ENCODE measurements at places on chromosomes 7 and 10. TPM values are rescaled to one million over a fixed set of nuclear protein-coding genes. Genes with fewer than 3 reads are reported as not detected.

DNA sequence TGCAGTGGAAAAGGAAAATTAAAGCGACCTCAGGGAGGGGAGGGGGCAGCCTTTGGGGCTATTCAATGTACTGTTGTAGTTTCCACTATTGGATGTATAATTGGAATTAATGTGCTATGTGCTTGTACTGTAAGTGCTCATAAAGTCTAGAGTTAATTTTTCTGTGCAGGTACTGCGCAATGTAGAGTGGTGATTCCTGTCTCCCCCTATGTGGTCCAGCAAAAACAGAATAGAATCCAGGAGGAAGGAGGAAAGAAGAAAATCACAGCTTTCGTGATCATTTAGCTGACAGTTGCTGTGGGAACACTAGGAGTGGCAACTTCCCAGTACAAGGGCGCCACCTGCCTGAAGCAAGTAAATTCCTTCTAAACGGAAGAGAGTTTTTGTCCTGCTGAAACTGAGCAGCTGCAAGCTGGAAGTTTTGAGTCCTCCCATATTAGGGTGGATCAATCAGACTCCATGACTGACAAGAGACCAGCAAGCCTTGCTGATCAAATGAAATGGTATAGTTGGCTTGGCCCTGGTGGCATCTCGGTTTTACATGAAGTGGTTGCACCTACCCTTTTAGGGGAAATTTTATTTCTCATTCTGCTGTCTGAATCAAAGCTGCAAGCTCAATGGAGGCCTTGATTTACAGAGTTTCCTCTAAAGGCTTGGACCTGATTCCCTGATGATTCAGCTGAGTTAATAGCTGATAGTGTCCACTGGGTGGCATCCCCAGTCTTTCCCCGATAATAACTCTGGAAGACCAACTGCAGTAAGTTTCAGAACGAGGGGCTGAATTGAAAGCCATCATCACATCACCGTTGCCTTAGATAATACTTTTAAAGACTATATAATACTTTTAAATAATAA lies 299.8 kb downstream of the HGF start:
- H3K4me1 ChIP-seq, result no peaks in the 10 kb centered on the region
- H3K27me3 ChIP-seq, result no peaks in the 10 kb centered on the region
- H3K36me3 ChIP-seq, result no peaks in the 10 kb centered on the region
- no peak overlapping the region for H3K4me3 ChIP-seq
- no peak overlapping the region for H3K27ac ChIP-seq

GRCh38 chr10:58735087-58735486 lies 222.4 kb downstream of the BICC1 start:
- no peaks in the 10 kb centered on the region for H3K27me3 ChIP-seq
- DNase-seq, result no peak
- peak overlapping the region; percentile 40 for H3K4me3 ChIP-seq
- peaks cover 10% of the 10 kb centered on the region for H3K4me1 ChIP-seq
- no peaks in the 10 kb centered on the region for H3K36me3 ChIP-seq

DNA sequence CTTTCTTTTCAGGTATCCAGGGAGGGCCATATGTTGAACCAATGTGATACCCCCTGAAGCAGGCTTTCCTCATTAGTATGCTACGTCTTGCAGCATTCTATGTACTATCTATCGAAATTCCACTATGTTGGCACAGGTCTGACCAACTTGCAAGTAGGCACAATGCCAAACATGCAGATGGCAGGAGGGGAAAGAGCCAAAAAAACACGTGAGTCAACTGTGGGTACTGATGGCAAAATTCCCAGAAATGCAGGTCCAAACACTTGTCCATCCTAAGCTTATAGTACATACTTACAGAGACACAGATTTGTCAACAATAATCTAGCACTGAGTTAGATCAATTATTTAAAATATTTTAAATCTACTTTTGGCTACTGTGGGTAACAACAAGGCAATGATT lies 394.9 kb downstream of the DGKB start:
- H3K36me3 ChIP-seq, result no peaks in the 10 kb centered on the region
- H3K27me3 ChIP-seq, result no peaks in the 10 kb centered on the region
- H3K27ac ChIP-seq, result no peak overlapping the region
- H3K4me1 ChIP-seq, result no peaks in the 10 kb centered on the region
- no peak for DNase-seq
- no peak overlapping the region for H3K4me3 ChIP-seq

GRCh38 chr7:79292834-79293233 lies 160.6 kb downstream of the MAGI2 start:
- no peaks in the 10 kb centered on the region for H3K4me1 ChIP-seq
- H3K36me3 ChIP-seq, result no peaks in the 10 kb centered on the region
- H3K27me3 ChIP-seq, result no peaks in the 10 kb centered on the region
- H3K27ac ChIP-seq, result no peak overlapping the region
- no peak for DNase-seq

- peaks cover 52% of the 10 kb centered on the region for H3K4me1 ChIP-seq
- DNase-seq, result no peak
- no peak overlapping the region for H3K27ac ChIP-seq
Measured at GRCh38 chr7:128744366-128744905, 5.3 kb downstream of the CALU start.

DNA sequence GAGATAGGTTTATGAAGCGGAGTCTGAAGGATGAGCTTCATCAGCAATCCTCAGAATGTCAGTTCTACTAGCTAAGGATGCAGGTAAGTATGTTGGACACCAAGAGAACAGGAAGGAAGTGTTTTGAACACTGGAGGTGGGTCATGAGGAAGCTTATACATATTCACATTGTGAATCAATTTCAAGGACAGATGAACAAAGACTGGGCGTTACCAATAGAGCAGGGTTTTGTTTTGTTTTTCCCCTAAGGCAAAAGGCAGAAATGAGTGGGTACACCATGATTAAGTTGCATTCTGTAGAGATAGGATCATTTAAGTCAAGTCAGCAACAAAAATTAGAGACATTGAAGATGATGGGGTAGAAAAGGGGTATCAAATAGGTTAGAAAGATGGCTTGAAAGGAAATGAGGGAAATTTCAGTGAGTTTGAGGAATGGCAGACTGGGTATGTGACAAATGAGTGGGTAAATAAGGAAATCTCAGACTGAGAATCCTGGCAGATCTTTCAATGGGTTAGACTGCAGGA lies 51.7 kb downstream of the MEST start:
- no peak for DNase-seq
- H3K4me3 ChIP-seq, result no peak overlapping the region
- H3K27ac ChIP-seq, result no peak overlapping the region

DNA sequence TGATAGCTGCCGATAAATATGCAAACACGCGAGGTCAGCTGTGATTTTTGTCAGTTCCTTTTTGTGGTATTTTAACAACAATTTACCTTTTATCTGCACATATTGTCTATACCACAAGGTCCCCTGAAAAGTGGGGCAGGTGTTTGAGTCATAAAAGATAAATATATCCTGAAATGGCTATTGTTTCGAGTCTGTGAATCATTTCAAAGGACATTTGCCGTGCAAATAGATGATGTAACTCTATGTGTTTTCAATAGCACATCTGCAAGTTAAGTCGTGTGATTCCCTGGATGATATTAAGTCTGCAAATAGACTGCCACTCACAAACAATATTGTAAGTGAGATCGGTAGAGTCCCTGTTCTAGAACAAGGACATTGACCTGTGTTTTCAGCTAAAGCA lies 193.0 kb upstream of the PITRM1 start:
- no peaks in the 10 kb centered on the region for H3K4me1 ChIP-seq
- H3K27me3 ChIP-seq, result no peaks in the 10 kb centered on the region
- H3K36me3 ChIP-seq, result no peaks in the 10 kb centered on the region
- H3K27ac ChIP-seq, result no peak overlapping the region

- H3K4me3 ChIP-seq, result no peak overlapping the region
- H3K27ac ChIP-seq, result no peak overlapping the region
- DNase-seq, result no peak
- no peaks in the 10 kb centered on the region for H3K4me1 ChIP-seq
Measured at GRCh38 chr7:156703773-156704482, 63.4 kb downstream of the RNF32 start.

DNA sequence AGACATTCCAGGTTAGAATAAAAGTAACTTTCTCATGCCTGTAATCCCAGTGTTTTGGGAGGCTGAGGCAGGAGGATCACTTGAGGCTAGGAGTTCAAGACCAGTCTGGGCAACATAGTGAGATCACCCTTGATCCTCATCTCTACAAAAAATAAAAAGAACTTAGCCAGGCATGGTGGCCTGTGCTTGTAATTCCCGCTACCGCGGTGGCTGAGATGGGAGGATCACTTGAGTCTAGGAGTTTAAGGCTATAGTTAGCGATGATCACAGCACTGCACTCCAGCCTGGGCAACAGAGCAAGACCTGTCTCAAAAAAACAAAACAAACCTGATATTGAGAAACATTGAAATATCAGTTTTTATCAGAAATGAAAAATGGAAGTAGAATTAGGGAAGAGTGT lies 4.6 kb downstream of the TET1 start:
- no peak overlapping the region for H3K4me3 ChIP-seq
- no peaks in the 10 kb centered on the region for H3K27me3 ChIP-seq
- H3K27ac ChIP-seq, result no peak overlapping the region
- no peaks in the 10 kb centered on the region for H3K36me3 ChIP-seq
- DNase-seq, result no peak
- H3K4me1 ChIP-seq, result peaks cover 6% of the 10 kb centered on the region

GRCh38 chr7:81770728-81771223 lies 929 bp upstream of the HGF start:
- H3K36me3 ChIP-seq, result no peaks in the 10 kb centered on the region
- H3K4me1 ChIP-seq, result peaks cover 7% of the 10 kb centered on the region
- H3K4me3 ChIP-seq, result peak overlapping the region; percentile 76
- no peak for DNase-seq

- no peaks in the 10 kb centered on the region for H3K4me1 ChIP-seq
- H3K36me3 ChIP-seq, result no peaks in the 10 kb centered on the region
- no peak overlapping the region for H3K4me3 ChIP-seq
- no peaks in the 10 kb centered on the region for H3K27me3 ChIP-seq
Measured at GRCh38 chr7:108310351-108310750, 145.9 kb downstream of the NRCAM start.

DNA sequence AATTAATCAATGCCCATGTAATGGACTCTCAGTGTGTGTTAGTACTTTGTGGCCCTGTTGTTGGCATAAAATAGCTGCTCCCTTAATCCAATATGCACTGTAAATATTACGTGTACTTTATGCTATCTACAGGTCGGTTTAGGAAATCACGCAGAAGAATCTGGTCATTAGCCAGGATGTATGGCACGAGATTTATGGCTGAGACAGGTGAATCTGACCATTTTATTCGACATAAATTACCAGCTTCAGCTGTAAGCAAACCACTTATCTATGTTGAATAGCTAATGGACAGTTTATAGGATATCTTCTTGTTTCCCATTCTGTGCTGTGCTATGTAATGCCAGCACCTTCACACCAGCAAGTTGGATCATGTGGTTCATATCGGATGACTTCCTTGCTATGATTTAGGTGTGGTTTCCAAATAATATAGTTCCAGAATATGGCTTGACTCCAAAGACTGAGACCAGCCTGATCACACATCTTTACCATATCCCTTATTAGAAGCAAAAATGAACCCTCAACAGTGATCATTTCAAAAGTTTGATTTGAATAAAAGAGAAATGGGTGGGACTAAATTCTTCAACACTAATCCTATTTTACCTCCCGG lies 301.4 kb downstream of the AHR start:
- no peak overlapping the region for H3K27ac ChIP-seq
- peaks cover 9% of the 10 kb centered on the region for H3K4me1 ChIP-seq
- no peaks in the 10 kb centered on the region for H3K36me3 ChIP-seq
- no peak overlapping the region for H3K4me3 ChIP-seq
- H3K27me3 ChIP-seq, result no peaks in the 10 kb centered on the region

DNA sequence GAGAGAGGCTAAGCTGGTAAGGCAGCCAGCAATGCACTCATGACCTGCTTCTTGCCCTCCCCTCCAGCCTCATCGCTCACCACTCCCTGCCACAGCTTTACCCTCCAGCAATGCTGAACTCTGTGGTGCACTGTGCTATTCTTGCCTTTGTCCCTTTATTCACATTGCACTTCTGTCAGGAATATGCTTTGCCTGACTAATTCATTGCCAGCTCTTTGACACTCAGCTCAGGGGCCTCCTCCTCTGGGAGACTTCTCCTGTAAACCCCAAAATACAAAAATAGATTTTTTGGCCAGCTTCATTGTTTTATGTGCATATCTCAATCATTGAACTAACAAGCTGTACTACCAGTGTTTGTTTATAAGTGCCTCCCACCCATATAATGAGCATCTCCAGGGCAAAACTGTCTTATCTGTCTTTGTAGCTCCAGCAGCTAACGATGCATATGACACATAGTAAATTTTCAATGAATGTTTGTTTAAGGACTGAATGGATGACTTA lies 8.2 kb downstream of the CNNM1 start:
- H3K36me3 ChIP-seq, result no peaks in the 10 kb centered on the region
- H3K27me3 ChIP-seq, result no peaks in the 10 kb centered on the region
- DNase-seq, result no peak
- H3K4me1 ChIP-seq, result no peaks in the 10 kb centered on the region
- no peak overlapping the region for H3K27ac ChIP-seq

DNA sequence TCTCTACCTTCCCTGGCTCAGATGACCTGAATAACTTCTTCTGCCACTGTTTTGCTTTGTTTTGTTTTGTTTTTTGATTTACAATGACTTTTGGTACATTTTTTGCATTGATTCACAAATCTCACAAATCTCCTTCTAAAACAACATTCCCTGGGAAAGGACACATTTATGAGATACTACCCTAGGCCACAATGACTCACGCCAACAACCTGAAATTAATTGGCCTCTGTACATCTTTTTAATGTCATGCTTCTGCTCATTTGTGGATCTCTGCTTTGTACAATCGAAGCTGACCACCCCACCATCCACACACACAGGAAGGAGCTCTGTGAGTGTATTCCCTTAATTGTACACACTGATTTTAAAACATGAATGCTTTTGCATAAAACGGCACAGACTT lies 156.7 kb upstream of the PFKP start:
- H3K27ac ChIP-seq, result no peak overlapping the region
- no peaks in the 10 kb centered on the region for H3K36me3 ChIP-seq
- no peaks in the 10 kb centered on the region for H3K4me1 ChIP-seq
- no peak for DNase-seq
- no peak overlapping the region for H3K4me3 ChIP-seq
- no peaks in the 10 kb centered on the region for H3K27me3 ChIP-seq

DNA sequence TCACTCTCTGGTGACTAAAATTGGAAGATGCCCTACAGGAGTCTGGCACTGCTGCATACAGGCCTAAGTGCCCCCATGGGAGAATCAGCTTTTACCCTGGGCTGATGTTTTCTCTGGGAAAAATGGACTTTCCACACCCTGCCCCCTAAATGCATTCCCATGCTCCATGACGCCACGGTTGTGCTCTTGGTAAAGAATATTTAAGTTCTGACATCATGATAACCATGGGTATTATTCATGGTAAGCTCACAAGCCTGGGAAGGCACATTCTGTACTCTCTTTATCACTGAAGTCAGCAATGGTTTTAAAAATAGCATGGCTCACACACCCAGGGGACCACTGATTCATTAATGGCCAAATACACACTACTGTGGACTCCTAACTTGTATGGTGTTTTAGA lies 43.4 kb downstream of the HIPK2 start:
- H3K36me3 ChIP-seq, result no peaks in the 10 kb centered on the region
- DNase-seq, result peak; percentile 80
- H3K27me3 ChIP-seq, result no peaks in the 10 kb centered on the region
- no peak overlapping the region for H3K4me3 ChIP-seq
- H3K27ac ChIP-seq, result peak overlapping the region; percentile 94
- H3K4me1 ChIP-seq, result peaks cover 95% of the 10 kb centered on the region

Gene CHST3
- 54.4 TPM for total RNA-seq

Gene SPDYE2B
- not detected for total RNA-seq

Gene CALHM3
- total RNA-seq, result not detected

Gene PRSS1
- 5.1 TPM for total RNA-seq

Gene KIAA1217
- 15.6 TPM for total RNA-seq
